Activated CD4-positive, alpha-beta T cell treated with anti-CD3 and anti-CD28 coated beads for 36 hours (primary cell): ENCODE measurements at places on chromosomes 7 and 10. TPM values are rescaled to one million over a fixed set of nuclear protein-coding genes. Genes with fewer than 3 reads are reported as not detected.
A peak's percentile ranks its signal among the peaks of the same experiment; 100 is the strongest.

CPN1 gene
- total RNA-seq, result not detected

LIPJ gene
- not detected for total RNA-seq

SMNDC1 gene
- 56.7 TPM for total RNA-seq

PRSS37 gene
- total RNA-seq, result not detected

RPP38 gene
- total RNA-seq, result 27.1 TPM

JCAD gene
- total RNA-seq, result not detected

TMEM229A gene
- not detected for total RNA-seq

INHBA gene
- total RNA-seq, result not detected

UPK3B gene
- 0.46 TPM for total RNA-seq

MNX1 gene
- not detected for total RNA-seq

GRCh38 chr10:26432938-26433337, 5.2 kb upstream of the APBB1IP start:
- peaks cover 47% of the 10 kb centered on the region for H3K4me1 ChIP-seq
- peaks cover 2% of the 10 kb centered on the region for H3K36me3 ChIP-seq
- DNase-seq, result no peak
- no peak overlapping the region for H3K27ac ChIP-seq

DNA sequence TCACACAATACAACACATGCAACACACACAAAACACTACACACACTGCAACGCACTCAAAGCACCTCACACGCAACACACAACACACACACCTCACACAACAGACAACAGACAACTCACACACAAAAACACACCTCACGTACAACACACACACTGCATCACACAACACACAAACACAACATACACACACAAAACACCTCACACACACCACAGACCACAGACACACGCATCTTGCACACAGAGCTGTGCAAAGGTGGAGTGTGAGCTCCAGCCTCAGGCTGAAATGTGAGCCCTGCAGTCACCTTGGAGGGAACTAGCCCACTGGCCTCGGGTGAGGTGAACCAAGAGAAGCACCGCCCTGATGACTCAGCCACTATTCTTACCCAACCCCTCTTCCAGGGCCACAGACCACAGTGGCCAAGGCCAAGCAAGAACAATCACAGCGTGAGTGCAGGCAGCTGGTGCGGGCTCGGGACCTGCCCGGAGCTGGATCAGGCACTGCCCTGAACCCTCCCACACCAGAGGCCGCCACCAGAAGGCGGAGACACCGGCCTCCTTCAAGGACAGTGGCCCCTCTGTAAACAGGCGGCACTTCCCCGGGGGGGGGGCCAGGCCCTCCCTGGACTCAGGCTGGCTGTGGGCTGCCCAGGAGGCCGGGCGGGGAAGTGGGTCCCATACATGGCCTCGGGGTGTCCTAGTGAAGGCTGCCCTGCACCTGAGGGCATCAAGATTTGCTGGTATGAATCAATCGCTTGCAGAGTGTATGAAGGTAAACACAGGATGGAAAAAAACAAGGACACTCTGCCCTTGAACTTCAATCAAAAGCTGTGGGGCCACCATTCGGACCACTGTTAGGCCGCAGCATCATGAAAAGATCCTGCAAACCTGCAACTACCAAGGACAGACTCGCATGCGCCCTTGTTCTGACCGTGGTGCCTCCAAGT, 106.7 kb downstream of the TNS3 start:
- DNase-seq, result peak; percentile 41
- no peak overlapping the region for H3K27ac ChIP-seq
- peaks cover 2% of the 10 kb centered on the region for H3K4me1 ChIP-seq
- peaks cover 2% of the 10 kb centered on the region for H3K27me3 ChIP-seq

DNA sequence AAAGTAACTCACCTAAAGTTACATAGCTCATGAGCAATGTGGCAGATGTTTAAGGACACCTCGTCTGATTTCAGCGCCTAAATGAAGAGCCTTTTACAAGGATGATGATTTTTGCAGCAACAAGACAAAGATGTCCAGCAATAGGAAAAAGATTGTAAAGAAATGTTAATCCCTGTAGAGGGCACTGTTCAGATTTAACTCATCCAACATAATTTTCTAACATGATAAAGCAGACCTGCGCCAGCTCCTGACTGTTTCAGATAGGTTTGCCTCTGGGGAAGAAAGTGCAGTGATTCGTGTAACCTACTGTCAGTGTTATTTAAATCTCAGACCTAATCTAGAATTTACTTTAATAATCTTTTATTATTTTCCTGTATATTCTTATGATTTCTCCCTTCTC, 595.2 kb downstream of the AUTS2 start:
- no peak for DNase-seq
- no peak overlapping the region for H3K27ac ChIP-seq
- no peaks in the 10 kb centered on the region for H3K27me3 ChIP-seq
- H3K36me3 ChIP-seq, result no peaks in the 10 kb centered on the region
- H3K4me1 ChIP-seq, result no peaks in the 10 kb centered on the region
- H3K4me3 ChIP-seq, result no peak overlapping the region

DNA sequence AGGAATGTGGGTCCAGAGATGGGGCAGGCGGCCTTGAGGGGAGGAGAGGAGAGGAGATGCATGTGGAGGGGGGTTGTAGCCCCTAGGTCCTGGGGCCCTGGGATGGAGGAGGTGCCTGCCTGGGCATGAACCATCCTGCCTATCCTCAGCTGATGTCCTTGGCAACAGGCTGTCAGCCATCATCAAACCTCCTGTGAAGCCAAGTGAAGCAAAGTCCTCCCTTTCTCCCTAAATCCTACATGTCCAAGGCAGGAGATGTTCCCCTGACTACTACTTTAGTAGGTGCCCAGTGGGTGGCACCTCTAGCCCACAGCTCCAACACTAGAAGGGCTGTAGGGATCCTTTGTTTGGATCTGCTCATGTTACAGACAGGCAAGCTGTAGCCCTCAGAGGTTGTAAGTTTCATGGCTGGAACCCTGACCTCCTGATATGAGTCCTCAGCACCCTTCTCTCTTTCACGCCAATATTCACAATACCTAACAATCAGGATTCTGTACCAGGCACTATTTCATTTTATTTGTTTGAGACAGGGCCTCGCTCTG, 66.6 kb upstream of the SYPL1 start:
- H3K4me1 ChIP-seq, result peaks cover 6% of the 10 kb centered on the region
- DNase-seq, result peak; percentile 30
- no peak overlapping the region for H3K27ac ChIP-seq
- no peaks in the 10 kb centered on the region for H3K36me3 ChIP-seq
- peaks cover 10% of the 10 kb centered on the region for H3K27me3 ChIP-seq

- no peak overlapping the region for H3K4me3 ChIP-seq
- no peak overlapping the region for H3K27ac ChIP-seq
- no peaks in the 10 kb centered on the region for H3K4me1 ChIP-seq
- no peak for DNase-seq
- H3K36me3 ChIP-seq, result no peaks in the 10 kb centered on the region
These were observed 62.4 kb upstream of the PDK4 start for GRCh38 chr7:95658676-95659075.

DNA sequence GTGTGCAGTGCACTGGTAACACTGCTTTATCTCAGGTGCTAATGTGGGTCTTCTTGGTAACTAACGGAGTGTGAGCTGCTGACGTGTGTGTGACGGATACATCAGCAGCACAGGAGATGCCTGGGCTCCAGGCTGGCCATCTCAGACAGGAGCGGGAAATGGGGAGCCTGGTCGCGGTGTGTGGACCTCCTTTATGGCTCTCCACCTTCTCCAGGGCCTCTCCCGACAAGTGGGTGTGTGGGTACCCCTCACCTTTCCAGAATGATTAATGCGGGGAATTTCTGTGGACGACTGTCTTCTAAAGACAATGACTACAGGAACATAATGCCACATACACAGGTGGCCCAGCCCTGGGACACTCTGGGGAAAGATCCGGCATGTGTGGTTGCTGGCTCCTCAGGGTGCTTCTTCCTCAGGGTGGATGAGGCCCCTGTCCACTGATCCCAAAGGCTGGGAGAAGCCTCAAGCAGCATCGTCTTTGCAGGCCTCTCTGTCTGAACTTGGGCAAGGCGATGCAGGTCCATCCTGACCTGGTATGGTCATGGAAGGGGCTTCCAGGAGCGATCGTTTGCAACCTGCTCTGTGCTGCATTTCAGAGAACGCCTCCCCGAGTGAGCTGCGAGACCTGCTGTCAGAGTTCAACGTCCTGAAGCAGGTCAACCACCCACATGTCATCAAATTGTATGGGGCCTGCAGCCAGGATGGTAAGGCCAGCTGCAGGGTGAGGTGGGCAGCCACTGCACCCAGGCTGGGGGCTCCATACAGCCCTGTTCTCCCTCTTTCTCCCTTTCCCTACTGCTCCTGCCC, 20.3 kb upstream of the CSGALNACT2 start:
- H3K27ac ChIP-seq, result no peak overlapping the region
- no peak for DNase-seq
- peaks cover 19% of the 10 kb centered on the region for H3K4me1 ChIP-seq
- no peaks in the 10 kb centered on the region for H3K36me3 ChIP-seq
- H3K27me3 ChIP-seq, result no peaks in the 10 kb centered on the region

DNA sequence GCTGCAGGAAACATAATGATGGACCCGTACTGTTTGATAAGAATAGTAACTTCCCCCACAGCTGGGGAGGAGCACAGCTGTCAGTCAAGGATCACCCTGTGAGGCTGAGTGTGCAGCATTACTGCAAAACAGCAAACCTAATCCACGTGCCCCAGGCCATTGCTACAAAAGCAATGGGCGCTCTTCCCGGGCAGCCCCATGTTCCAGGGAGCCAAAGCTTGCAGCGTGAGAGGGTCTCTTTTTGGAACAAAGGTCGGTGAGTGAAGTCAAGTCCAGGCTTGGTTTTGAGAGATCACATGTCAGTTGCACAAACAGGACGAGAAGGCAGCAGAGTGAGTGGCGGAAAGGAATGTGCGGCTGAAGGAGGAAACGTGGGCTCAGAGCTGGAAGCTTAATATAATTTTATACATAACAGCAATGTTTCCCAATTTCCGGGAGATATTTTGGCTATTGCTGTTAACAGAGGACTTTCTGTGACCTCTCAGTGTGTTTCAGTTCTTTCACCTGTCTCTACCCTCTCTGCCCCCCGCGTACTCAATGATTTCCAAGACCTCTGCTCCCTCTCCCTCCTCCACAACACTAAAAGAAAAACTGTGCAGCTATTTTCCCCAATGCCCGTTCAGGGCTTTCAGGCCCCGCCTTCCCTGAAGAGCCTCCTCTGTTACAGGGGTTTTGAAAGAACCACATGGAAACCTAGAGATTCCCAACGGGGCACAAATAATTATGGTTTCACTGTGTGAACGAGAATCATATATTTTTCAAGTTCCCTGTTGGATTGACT, 128.9 kb downstream of the MTPAP start:
- H3K4me3 ChIP-seq, result no peak overlapping the region
- H3K4me1 ChIP-seq, result peaks cover 9% of the 10 kb centered on the region
- no peaks in the 10 kb centered on the region for H3K36me3 ChIP-seq
- H3K27me3 ChIP-seq, result peaks cover 31% of the 10 kb centered on the region
- no peak overlapping the region for H3K27ac ChIP-seq

DNA sequence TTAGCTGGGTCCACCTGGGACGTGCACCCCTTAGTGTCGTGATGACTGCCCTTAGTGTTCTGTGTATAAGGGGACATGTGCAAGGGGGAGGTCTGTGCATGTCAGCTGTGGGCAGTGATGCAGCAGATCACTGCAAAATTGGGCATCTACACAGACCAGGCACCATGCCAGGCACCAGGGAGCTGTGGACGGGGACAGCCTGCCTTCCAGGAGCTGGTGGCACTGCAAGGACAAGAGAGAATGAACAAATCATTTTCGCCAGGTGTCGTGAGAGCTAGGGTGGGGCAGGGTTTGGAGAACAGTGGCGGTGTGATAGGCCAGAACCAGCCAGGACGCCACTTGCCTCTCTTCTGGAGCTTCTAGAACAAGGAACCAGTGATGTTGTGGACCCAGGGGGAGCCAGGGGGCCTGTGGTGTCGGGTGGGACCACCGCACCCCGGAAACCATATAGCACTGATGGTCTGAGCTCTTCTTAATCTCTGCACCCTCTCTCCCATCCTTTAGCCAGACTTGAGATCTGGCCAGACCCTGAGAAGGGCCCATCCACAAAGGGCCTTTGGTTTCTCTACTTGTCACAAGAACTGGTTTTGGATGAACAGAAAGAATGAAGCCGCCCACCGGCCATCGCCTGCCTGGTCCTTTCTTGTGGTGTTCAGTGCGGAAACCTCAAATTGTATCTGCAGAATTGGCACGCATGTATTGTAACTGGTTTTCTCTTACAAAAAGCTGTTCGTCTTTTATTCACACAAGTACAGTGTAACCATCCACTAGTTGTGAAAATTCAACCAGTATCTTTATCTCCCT, 30.7 kb downstream of the PRF1 start:
- H3K27me3 ChIP-seq, result no peaks in the 10 kb centered on the region
- DNase-seq, result no peak
- no peak overlapping the region for H3K27ac ChIP-seq
- H3K4me3 ChIP-seq, result no peak overlapping the region
- peaks cover 13% of the 10 kb centered on the region for H3K4me1 ChIP-seq

DNA sequence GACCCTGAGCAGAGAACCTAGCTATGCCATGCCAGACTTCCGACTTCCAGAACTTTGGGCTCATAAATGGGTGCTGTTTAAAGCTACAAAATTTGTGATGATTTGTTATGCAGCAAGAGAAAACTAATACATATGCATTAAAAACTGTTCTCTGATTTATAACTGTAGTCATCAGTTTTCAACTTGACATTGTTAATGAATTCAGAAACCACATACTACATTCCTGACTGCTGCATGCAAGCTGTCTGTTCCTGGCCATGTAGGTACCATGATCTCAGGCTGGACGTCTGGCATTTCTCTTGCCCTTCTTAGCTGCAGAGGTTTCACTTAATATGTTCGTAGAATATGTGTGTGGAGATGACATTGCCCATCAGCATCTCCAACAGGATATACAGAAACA, 28.4 kb downstream of the MKX start:
- no peak overlapping the region for H3K4me3 ChIP-seq
- H3K27ac ChIP-seq, result no peak overlapping the region
- DNase-seq, result no peak

- H3K27ac ChIP-seq, result no peak overlapping the region
- DNase-seq, result no peak
- peaks cover 1% of the 10 kb centered on the region for H3K27me3 ChIP-seq
- H3K4me3 ChIP-seq, result no peak overlapping the region
- no peaks in the 10 kb centered on the region for H3K36me3 ChIP-seq
These were observed 77.5 kb downstream of the NPSR1 start for GRCh38 chr7:34735526-34735925.

DNA sequence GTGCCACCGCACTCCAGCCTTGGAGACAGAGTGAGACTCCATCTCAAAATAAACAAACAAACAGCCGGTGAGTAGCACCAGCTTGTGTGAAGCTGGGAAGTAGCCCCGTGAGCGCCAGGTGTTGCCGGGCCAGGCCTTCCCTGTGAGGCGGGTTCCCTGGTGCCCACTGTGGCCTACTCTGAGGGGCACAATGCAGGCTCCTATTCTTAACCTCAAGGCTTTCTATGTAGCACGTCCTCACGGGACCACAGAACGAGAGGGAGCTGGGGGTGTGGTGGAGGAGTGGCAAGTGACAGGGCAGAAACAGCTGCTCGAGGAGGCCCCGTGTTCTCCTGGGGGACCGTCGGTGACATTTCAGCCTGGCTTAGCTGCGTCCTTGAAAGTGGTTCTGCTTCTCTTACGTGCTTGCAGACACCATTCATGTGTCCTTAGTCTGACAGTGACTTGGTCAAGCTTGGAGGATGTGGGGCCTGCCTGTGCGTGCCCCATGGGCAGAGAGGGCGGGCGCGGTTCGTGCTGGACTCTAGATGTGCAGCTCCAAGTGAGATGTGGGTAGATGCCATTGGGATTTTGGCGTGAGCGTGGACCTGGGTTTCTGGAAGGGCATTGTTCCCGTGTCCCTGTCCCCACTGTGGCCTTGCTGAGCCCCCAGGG, 116.6 kb downstream of the NKX6-2 start:
- H3K27me3 ChIP-seq, result no peaks in the 10 kb centered on the region
- H3K36me3 ChIP-seq, result peaks cover 2% of the 10 kb centered on the region
- no peak overlapping the region for H3K4me3 ChIP-seq
- H3K27ac ChIP-seq, result no peak overlapping the region
- peaks cover 12% of the 10 kb centered on the region for H3K4me1 ChIP-seq
